Progenitor cell of endocrine pancreas (in vitro differentiated cells): ENCODE measurements at places on chromosomes 4 and X. TPM values are rescaled to one million over a fixed set of nuclear protein-coding genes. Genes with fewer than 3 reads are reported as not detected.

GRCh38 chr4:18734405-18734804 is 712.9 kb upstream of the LCORL start:
- no peak for DNase-seq

GRCh38 chr4:76571274-76571673 is 136.2 kb downstream of the SHROOM3 start:
- DNase-seq: no peak

GRCh38 chr4:128355305-128355704 is 67.7 kb upstream of the PGRMC2 start:
- no peak for DNase-seq

DNA sequence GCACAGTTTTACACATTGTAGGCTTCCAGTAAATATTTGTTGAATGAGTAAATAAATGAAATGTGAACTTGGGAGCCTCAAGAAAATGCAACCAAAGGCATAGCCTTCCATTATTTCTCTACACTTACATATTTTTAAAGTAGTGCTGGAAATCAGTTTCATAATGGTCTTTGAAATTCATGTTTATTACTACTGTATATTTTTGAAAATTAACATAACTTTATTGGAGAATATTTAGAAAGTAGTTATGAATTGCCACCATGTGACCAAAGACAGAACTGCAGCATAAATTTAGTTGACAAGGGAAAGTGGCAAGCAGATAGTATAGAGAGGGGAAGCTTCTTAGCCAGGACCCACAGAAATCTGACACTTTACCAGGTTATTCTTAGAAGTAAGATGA is 6.4 kb downstream of the TCEAL8 start:
- no peak for DNase-seq

DNA sequence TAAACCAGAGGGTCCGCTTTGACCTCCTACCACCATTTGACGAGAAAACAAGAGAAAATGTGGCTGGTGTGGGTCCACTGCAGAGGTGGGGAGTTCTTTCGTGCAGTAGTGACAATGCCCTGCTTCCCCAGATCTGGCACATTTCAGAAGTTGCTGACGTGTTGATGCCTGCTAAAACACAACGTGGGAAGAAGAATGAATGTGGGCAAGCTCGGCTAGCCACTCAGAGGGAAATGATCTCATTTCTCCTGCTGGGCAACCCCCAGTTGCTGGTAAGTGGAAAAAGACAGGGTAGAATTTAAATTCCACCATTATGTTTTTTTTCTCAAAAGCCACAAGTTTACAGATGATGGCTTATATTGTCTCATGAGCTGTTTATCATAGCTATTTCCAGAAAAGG is 77.9 kb downstream of the LUZP4 start:
- DNase-seq: no peak

DNA sequence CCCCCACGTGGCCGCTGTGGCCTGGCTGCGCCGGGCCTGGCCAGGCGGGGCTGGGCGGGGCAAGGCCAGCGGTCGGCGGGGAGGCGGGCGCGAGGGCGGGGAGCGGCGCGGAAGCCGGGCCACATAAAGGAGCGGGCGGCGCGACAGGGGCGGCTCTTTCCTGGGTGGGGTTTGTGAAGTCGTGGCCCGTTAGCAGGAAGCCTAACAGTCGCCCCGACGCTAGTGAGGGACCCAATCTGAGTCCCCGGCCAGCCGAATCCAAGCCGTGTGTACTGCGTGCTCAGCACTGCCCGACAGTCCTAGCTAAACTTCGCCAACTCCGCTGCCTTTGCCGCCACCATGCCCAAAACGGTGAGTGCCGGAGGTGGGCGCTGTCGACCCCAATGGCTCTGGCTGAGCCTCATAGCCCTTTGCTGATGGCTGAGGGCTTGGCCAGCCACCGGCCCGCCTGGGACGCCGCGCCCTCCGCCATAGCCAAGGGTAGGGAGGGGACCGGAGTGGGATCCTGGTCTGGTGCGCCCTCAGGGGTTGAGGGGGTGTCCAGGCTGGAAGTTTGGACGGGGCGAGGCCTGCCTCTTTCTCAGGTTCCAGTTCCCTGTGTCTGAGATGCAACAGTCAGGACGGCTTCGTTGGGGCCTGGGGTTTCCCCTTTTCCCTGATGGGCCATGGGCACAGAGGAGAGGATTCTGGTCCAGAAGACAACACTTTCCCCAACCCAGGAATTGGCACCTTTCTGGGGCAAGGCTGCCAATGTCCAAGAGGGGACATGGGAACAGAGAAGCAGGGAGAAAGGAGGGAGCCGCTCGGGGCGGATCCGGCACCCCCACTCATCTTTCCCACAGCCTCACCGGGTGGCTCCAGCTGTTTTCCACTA is at the start of gene MSN:
Gene MSN (plus strand): TSS at position 152 of the 874 bp plus-strand sequence. CDS start 188 bp downstream, at position 340.
- peak; percentile 20 for DNase-seq

- no peak for DNase-seq
Measured at GRCh38 chr4:170978990-170979389, 834.2 kb upstream of the GALNTL6 start.

DNA sequence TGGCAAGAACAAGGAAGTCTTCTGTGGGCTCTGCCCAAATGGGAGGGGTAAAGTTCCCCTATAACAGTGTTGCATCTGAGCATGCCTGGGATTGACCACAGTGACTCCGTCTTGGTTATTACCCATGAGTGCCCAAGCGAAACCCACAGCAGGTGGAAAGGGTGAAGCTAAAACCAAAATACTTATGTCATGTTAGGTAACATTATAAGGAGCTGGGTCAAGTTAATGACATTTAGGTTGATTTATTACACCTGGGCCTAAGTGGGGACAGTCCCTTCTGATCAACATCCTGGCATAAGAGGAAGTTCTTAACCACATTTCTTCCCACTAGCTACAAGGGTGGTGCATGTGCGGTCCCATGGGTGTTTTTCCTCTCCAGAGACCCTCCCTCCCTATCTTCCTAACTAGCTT is 1.3 kb upstream of the ZNF732 start:
- no peak for DNase-seq

- DNase-seq: no peak
Measured at GRCh38 chr4:33831442-33832066, 2412.8 kb downstream of the ARAP2 start.

- no peak for DNase-seq
Measured at GRCh38 chrX:65576160-65576559, 41.6 kb upstream of the LAS1L start.

DNA sequence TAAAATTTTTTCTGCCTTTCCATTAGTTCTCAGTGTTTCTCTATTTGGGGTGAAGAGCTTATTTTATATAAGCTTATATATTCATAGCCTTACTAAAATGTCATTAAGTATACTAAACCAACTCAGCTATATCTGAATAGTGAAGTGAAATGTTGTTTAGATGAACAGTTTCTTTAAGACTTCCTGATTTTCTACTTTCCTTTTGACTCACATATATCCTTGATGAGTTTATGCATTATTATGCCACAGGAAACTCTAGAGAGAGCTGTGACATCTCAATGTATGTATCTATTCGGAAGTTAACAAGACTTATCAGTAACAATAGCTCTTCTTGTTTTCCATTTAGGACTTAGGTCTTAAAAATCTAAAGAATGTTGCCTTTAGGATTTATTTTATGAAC is 1491.8 kb upstream of the IGFBP7 start:
- no peak for DNase-seq

DNA sequence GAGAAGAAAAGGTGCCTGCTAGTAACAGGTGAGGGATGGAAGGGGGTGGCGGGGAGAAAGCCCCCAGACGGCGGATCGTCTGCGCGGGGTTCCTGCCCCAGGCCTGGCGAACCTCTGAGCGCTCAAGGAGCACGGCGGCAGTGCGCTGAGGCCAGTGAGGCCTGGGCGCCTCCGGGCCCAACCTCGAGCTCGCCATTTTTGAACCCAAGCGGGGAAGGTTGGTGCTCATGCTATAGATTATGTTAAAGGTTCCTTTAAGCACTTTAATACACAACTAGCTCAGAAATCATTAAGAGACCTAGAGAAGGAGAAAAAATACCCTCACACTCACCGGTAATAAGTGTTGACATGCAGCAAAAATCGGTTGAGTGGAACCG is 7.9 kb downstream of the PITX2 start:
- no peak for DNase-seq

DNA sequence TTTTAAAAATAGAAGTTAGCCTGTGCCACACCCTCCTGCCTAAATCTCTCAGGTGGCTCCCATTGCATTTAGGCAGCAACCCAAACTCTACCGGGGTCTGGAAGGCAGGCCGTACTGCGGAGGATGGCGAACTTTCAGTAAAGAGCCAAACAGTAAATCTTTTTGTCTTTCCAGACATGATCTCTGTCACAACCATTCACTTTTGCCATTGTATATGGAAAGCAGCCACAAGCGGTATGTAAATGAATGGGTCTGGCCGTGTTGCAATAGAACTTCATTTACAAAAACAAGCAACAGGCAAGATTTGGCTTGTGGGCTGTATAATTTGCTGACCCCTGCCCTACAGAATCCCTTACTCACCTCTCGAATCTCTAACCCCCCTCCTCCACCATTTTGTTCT is 3.3 kb downstream of the RADX start:
- DNase-seq: no peak

DNA sequence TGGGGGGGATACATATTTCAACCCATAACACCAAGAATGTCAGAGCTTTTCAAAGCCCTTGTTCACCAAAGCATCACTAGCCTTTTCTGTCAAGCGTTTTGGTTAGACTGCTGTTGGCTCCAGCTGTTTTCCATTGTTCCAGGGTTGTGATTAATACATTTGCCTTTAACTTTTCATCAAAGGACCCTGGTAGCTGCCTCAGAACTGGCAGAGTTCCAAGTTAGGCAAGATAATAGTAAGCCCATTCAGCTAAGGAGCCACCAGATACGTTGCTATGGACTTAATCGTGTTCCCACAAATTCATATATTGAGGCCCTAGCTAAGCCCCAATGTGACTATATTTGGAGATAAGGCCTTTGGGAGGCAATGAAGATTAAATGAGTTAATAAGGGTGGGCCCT is 37.1 kb downstream of the ENOPH1 start:
- DNase-seq: no peak

DNA sequence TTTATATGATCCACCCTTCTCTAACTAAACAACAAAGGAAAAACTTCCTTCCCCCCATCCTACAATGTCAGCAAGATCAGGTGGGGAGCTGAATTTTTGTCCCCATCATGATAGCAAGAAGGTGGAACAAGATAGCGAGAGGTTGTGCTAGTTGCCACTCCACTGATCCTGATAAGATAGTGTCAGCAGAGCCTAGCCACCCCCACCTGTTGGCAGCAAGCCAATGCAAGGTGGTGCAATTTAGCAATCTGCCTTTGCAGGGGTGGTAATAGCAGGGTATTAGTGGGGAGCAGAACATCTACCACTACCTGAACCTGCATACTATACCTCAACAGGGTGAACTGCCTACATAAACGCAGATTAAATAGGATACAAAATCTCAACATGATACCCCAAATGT is 80.2 kb upstream of the MAMLD1 start:
- DNase-seq: no peak

DNA sequence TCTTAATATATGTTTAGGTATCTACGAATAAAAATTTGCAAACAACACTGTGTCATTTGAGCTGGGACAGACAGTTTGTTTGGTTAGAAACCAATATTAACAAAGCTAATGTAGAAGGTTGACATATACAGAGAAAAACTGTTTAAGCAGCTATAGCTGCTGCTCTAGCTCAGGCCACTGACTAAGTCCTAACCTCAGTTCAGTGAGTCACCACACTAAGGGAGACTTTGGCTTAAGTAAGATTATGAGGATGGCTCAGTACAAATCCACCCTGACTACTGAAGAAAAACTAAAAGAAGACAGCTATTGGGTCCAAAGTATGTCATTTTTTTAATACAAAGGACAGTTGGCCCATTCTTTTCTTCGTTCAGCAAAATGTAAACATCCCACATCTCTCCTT is 717.3 kb upstream of the ACTRT1 start:
- DNase-seq: no peak

DNA sequence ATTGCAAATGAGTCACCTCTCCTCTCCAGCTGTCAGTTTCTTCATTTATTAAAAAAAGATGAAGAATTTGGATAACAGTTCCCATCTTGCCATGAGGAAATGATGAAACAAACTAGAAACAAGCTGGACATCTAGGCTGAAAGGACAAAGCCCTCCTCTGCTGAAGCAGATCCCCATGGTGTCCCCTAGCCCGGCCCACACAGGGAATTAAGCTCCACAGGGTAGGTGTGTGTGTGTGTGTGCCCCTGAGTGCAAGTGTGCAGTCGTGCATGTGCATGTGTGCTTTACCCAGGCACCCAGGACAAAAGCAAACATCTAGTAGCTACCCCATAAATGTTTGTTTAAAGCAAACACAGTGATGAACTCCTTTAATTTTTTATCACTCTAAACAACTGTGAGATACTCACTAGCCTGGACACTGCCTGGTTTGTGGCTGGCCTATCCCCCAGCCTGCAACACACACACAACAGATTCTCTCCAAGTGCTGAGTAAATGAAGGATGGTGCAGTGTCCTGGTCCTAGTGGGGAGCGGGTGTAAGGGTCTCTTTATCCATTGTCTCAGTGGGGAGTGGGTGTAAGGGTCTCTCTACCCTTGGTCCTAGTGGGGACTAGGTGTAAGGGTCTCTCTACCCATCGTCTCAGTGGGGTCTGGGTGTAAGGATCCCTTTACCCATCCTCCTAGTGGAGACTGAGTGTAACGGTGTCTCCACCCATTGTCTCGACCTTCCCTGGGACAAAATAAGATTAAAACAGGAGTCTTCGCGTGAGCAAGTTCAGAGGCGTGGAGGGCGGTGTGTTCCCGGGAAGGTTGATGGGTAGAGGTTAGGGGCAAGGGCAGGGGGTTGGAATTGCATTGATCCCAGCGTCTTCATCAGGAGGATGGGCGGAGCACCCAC is 688 bp upstream of the EVC start:
- DNase-seq: no peak

DNA sequence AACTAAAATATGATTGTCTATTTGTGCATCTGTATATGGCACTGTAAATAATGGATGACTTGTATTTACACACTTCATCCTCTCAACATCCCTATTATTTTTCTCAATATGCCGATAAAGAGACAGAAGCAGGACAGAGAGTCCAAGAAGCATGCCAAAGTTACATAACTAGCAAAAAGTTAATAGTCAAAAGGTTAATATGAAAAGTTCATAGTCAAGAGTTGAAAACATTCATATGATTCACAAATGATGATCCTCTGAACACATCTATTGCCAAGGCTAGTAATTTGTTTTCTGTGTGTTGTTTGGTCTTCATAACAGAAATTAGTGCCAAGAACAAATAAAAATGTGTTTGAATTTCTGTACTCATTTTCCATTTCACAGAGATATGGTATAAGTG is 231.0 kb downstream of the ADAMTS3 start:
- DNase-seq: no peak

VEGFD gene
- total RNA-seq: 0.22 and 0.47 TPM in 2 replicates

SMAD1 gene
- total RNA-seq: 26.3 and 32.5 TPM in 2 replicates

JCHAIN gene
- not detected in 2 replicates for total RNA-seq

NPY2R gene
- not detected in 2 replicates for total RNA-seq

MEPE gene
- total RNA-seq: not detected in 2 replicates

MYOZ2 gene
- total RNA-seq: 0.10 and 0.16 TPM in 2 replicates

INTS12 gene
- total RNA-seq: 17.8 and 18.7 TPM in 2 replicates

NWD2 gene
- total RNA-seq: 0.04 and 0.05 TPM in 2 replicates
